ENCODE measurements at places on chromosomes 7 and 10.

GRCh38 chr7:41731493-41732435 is 28.9 kb upstream of the INHBA start:
- no peak for DNase-seq

DNA sequence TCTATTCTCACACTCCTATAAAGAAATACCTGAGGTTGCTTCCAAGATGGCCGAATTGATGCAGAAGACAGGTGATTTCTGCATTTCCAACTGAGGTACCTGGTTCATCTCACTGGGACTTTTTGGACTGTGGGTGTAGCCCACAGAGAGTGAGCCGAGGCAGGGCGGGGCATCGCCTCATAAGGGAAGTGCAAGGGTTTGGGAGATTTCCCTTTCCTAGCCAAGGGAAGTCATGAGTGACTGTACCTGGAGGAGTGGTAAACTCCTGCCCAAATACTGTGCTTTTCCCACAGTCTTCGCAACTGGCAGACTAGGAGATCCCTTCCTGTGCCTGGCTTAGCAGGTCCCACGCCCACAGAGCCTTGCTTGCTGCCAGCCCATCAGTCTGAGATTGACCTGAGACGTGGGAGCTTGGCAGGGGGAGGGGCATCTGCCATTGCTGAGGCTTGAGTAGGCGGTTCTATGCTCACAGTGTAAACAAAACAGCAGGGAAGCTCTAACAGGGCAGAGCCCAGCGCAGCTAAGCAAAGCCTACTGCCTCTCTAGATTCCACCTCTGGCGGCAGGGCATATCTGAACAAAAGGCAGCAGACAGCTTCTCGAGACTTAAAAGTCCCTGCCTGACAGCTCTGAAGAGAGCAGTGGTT is 152.2 kb downstream of the ARL4A start:
- DNase-seq = no peak

DNA sequence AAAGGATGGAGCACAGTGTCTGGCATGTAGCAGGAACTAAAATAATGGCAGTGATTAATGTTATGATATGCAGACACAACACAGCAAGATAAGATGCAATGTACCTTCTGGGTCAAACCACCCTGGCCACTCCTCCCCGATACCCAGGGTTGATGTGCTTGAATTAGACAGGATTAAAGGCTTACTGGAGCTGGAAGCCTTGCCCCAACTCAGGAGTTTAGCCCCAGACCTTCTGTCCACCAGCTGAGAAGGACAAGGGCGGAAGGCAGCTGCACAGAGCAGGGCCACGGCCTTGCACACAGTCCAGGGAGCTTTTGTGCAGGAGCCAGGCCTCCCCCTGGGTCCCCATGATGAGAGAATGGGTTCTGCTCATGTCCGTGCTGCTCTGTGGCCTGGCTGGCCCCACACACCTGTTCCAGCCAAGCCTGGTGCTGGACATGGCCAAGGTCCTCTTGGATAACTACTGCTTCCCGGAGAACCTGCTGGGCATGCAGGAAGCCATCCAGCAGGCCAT is at the start of gene RBP3:
TSS of gene RBP3 (plus strand) at position 226 of the 514 bp plus-strand sequence. CDS start at position 348, 122 bp downstream.
- no peak for DNase-seq

GRCh38 chr7:140494867-140495266 is 15.6 kb upstream of the MKRN1 start:
- no peak for DNase-seq

- no peak for DNase-seq
Measured at GRCh38 chr10:133040198-133040597, 47.5 kb upstream of the ADGRA1 start.

GRCh38 chr7:7595451-7595850 is 28.8 kb downstream of the MIOS start:
- no peak for DNase-seq

DNA sequence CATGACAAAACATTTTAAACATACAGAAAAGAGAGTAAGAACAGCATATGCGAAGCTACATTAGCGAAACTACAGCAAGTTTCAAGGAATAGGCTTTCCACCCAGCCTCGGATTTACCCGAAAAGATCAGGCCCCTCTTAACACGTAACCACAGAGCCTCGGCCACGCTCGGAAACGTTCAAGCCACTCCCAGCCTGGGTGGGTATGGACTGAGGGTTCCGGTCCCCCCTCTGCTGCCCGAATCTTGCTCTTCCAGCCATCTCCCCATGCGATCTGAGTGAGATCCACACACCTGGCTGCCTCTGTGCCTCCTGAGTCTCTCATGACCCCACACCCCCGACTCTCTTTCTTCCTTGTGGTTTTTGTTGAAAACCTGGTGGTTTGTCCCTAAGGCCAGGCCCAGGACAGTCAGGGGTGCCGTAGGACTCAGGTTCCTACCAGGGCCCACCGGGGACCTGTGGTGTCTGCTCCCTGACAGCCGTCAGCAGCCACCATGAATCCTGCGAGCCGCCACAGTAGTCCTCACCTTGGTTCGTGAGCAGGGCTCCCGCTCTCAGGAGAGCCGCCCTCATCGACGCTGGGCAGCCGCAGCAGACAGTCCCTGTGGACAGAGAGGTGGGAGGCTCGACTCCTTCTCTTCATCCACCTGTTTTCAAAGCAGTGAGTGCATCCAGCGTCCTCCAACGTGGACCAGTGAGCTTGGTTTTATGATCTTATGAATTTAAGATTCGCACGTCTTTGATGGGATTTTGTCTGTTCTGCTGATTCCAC is 18.5 kb downstream of the KNDC1 start:
- no peak for DNase-seq

DNA sequence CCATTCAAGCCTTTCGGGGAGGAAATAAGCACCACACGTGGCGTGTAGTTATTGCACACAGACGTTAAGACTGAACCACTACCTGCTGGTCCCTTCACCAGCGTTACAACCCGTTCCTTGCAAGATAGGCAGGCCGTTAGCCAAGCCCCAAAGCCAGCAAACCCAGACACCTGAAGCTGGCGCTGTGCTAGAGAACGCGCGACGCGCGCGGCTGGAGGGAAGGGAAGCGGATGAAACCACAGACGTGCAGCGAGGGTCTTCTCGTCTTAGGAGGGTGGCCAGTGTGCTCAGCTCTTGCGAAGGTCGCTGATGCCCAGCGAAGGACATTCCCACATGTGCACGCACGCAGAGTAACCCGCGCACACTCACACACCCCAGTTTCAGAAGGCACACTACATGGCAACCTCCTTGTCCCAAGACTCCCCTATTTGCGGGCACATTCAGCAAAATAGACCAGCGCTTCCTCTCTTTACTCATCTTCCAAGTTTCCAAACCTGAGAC is 980 bp downstream of the TMEM26 start:
- DNase-seq = peak; percentile 37

- DNase-seq = peak; percentile 68
Measured at GRCh38 chr10:110679486-110680272, 35.5 kb downstream of the RBM20 start.

DNA sequence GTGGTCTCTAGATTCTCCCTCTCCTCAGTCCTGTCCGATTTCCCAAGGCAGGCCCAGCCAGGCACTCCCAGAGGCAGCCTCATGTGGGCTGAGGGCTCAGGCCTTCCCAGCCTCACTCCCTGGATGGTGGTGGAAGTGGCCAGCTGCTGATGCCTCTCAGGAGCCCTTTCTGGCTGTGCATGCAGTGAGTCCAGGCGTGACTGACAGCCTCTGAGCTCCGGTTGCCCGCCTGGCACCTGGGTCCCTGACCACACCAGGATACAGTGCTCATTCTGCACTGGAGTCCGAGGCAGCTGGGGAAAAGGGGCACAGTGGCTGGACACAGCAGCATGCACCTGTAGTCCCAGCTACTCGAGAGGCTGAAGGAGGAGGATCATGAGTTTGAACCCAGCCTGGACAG is 132.6 kb downstream of the CUL2 start:
- no peak for DNase-seq

GRCh38 chr10:62112300-62112699 is 156.3 kb downstream of the RTKN2 start:
- no peak for DNase-seq

GRCh38 chr10:73097305-73097670 is 622 bp upstream of the P4HA1 start:
- DNase-seq = no peak

GRCh38 chr10:87546971-87547413 is 42.3 kb downstream of the MINPP1 start:
- no peak for DNase-seq

- DNase-seq = no peak
Measured at GRCh38 chr7:18859318-18859717, 258.1 kb downstream of the TWIST1 start.

DNA sequence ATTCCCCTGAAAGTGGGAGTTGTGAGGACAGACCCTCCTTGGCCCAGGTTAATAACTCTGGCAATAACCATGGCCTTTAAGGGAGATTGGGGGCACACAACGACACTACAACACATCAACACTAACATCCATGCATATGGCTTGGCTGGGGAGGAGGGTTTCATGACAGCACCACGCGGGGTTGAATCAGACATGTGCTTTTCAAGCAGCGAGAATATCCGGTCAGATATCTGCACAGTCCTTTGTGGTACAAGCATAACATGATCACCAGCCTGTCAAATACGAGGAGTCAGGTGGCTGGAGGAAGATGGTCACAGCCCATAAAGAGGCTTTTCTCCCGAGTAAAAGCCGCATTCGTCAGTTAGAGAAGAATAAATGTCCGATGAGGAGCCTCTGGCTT is 13.1 kb upstream of the KLRG2 start:
- no peak for DNase-seq

GRCh38 chr10:127618797-127619196 is 69.7 kb downstream of the NPS start:
- no peak for DNase-seq

- DNase-seq = no peak
Measured at GRCh38 chr10:5746197-5746596, 61.6 kb downstream of the TASOR2 start.

- no peak for DNase-seq
Measured at GRCh38 chr7:29341156-29341555, 146.6 kb downstream of the CHN2 start.

DNA sequence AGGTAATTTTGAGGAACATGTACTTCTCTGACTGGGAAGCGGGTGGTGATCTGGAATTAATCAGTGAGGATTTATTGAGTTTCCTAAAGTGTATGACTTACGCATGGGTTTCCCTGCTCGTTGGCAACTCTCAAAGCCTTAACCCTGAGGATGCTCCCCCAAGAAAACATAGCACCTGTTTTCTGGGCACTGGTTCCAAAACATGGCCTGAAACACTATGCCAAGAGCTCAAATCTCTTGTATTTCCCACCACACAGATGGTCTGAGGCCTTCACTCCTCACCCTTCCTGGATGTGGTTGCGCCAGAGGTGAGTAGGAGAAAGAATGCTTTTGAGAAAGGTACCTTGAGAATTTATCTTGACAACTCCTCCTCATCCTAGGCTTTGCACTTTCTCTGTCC is 250.4 kb downstream of the FZD1 start:
- no peak for DNase-seq

DNA sequence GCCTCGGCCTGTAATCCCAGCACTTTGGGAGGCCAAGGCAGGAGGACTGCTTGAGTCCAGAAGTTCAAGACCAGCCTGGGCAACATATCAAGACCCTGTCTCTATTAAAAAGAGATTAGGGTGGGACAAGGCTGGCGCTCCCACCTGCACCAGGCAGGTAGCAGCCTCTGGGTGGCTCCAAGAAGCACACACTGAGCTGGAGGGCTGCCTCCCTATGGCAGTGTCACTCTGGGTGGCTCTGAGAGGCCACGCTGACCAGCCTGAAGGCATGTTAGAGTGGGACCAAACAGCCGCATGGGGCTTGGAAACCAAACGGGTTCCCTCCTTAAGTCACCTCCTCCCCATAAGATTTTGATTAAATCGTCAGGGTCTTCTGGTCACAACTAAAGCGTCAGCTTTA is 19.8 kb upstream of the COL26A1 start:
- no peak for DNase-seq

DNA sequence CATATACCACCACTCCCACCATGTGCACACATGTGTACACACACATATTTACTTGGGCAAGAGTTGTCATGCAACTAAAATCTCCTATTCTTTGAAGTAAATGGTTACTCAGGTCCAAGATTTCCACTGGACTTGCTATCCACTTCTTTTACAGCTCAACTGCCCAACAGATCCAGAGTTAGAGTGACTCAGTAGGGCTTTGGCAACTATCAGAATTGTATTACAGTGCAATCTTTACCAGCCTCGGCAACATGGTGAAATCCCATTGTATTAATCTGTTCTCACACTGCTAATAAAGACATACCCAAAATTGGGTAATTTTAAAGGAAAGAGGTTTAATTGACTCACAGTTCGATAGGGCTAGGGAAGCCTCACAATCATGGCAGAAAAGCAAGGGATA is 51.9 kb upstream of the ABLIM1 start:
- DNase-seq = no peak

- peak; percentile 51 for DNase-seq
Measured at GRCh38 chr7:129671266-129671665, 59.7 kb downstream of the NRF1 start.

DNA sequence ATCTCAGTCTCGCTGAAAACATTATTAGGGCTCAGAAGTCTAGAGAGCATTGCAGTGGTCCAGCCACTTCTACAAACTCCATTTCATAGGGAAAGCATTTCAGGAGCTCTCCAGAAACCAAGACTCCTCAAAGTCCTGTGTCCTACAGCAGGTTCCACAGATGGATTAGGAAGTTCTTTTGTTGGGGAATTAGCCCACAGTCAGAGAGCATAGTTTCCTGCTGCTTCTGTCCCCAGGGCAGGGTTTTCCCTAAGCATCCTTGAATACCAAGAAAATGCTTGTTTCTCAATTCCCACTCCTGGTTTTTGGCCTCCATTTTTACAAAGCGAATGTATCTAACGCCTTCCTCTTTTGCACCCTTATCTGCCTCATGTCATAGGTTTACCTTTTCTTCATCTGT is 235.9 kb upstream of the PODXL start:
- no peak for DNase-seq

- no peak for DNase-seq
Measured at GRCh38 chr10:62617652-62618051, 186.9 kb upstream of the ADO start.

GRCh38 chr7:41275255-41275654 is 427.6 kb downstream of the INHBA start:
- DNase-seq = no peak

DNA sequence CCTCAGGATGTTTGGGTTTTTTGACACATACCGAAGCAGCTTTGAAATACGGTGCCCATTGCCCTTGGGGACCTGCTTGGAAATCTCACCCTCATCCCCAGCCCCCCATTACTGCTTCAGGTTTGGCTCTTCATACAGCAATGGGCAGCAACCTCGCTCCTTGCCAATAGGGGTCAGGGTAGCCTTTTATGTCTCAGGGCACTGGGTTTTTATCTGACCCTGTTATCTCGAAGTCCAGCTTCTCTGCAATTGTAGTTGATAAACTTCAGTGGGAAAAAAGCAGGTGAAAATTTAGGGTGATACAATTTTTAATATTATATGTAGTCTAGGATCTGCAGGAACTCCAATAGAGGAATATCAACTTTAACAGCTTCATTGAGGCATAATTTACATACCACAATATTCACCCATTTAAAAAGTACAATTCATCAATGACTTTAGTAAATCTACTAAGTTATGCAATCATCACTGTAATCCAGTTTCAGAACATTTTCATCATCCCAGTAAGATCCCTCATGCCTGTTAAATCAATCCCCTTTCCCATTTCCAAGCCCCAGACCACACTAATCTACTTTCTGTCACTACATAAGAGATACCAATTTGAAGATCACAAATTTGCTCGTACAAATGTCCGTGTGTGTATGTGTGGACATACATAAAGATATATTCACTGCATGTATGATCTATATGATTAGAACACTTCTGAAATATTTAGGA is 386.2 kb downstream of the KCNMA1 start:
- no peak for DNase-seq

- DNase-seq = no peak
Measured at GRCh38 chr7:85596827-85597226, 410.0 kb upstream of the SEMA3D start.

- no peak for DNase-seq
Measured at GRCh38 chr7:107827501-107827900, 24.5 kb upstream of the SLC26A3 start.

Data from left hindlimb (tissue), 1 donor.